ENCODE measurements at places on chromosomes 3 and 15. TPM values are rescaled to one million over a fixed set of nuclear protein-coding genes. Genes with fewer than 3 reads are reported as not detected.

DNA sequence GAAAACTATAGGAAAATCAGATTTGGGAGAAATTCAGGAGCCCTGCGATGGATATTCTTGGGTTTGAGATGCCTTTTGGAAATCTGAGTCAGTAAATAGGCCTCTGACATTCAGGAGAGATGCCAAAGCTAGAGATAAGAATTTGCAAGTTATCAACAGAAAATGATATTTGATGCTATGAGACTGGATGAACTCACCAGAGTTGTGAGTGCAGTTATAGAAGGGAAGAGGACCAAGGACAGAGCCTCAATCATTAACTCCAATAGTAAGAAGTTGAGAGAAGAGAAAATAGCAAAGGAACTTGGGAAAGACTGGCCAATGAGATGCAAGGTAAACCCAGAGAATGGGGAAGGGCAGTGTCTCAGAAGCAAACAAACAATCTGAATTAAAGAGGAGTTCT is 7.9 kb upstream of the ANO10 start:
- DNase-seq = no peak
- no peaks in the 10 kb centered on the region for H3K27me3 ChIP-seq
- H3K36me3 ChIP-seq = no peaks in the 10 kb centered on the region
- no peaks in the 10 kb centered on the region for H3K4me1 ChIP-seq

GRCh38 chr3:34782871-34783270 is 856.5 kb upstream of the ARPP21 start:
- no peaks in the 10 kb centered on the region for H3K27me3 ChIP-seq
- no peak for DNase-seq
- no peak overlapping the region for H3K27ac ChIP-seq
- H3K36me3 ChIP-seq = no peaks in the 10 kb centered on the region
- H3K4me1 ChIP-seq = no peaks in the 10 kb centered on the region

GRCh38 chr3:72810063-72810462 is 38.2 kb downstream of the SHQ1 start:
- no peaks in the 10 kb centered on the region for H3K4me1 ChIP-seq
- H3K4me3 ChIP-seq = no peak overlapping the region
- no peaks in the 10 kb centered on the region for H3K27me3 ChIP-seq
- no peak for DNase-seq
- no peaks in the 10 kb centered on the region for H3K36me3 ChIP-seq

DNA sequence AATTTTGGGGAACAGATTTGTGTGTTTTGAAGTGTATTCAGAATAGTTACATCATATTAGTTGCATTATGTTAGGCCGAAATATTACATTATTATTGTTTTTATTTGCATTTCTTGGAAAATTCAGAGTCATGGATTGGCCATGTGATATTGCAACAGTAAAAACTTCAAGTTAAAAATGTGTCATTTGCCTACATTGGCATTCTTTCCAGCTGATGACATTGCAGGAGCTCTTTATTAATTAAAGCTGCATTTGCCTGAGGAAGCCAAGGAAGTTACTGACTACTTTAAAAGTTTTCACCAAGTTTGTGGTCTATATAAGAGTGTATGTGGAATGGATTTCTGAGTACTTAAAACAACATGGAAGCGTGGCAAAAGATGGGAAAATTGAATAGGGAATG is 726.4 kb upstream of the SGO1 start:
- H3K27ac ChIP-seq = no peak overlapping the region
- no peaks in the 10 kb centered on the region for H3K4me1 ChIP-seq
- H3K27me3 ChIP-seq = no peaks in the 10 kb centered on the region
- no peak overlapping the region for H3K4me3 ChIP-seq

GRCh38 chr3:125136515-125136914 is 76.0 kb downstream of the SLC12A8 start:
- no peaks in the 10 kb centered on the region for H3K27me3 ChIP-seq
- H3K27ac ChIP-seq = no peak overlapping the region
- no peaks in the 10 kb centered on the region for H3K36me3 ChIP-seq
- H3K4me1 ChIP-seq = no peaks in the 10 kb centered on the region

- no peak overlapping the region for H3K27ac ChIP-seq
- H3K36me3 ChIP-seq = no peaks in the 10 kb centered on the region
- DNase-seq = no peak
- no peaks in the 10 kb centered on the region for H3K27me3 ChIP-seq
Observed at GRCh38 chr3:86388820-86389219, 602.1 kb downstream of the VGLL3 start.

- no peak overlapping the region for H3K4me3 ChIP-seq
- no peaks in the 10 kb centered on the region for H3K36me3 ChIP-seq
- H3K27me3 ChIP-seq = no peaks in the 10 kb centered on the region
- peak; percentile 84 for DNase-seq
- peak overlapping the region; percentile 65 for H3K27ac ChIP-seq
Observed at GRCh38 chr15:99452728-99453636, 112.8 kb upstream of the MEF2A start.

DNA sequence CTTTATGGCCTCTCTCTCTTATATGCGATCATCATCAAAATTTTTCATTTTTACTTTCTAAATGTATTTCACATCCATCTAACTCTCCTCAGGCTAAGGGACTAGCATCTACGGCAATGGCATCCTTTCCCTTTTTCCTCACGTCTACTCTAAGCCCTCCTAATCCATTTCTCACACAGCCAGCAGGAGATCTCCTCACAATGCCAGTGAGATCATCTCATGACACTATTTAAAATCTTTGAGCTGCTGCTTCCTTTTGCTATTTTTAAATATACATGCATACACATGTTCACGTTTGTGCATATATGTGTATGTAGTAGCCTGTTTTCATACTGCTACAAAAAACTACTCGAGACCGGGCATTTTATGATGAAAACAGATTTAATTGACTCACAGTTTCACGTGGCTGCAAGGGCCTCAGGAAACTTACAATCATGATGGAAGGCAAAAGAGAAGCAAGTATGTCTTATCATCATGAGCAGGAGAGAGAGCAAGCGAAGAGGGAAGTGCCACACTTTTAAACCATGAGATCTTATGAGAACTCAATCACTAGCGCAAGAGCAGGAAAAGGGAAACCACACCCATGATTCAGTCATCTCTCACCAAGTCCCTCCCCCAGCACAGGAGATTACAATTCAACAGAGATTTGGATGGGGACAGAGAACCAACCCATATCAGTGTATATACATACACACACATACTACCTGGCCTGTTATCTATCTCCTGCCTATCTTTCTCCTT is 599.2 kb upstream of the ROBO1 start:
- no peak overlapping the region for H3K4me3 ChIP-seq
- H3K36me3 ChIP-seq = no peaks in the 10 kb centered on the region
- no peak for DNase-seq
- no peak overlapping the region for H3K27ac ChIP-seq
- no peaks in the 10 kb centered on the region for H3K27me3 ChIP-seq

- H3K4me3 ChIP-seq = no peak overlapping the region
- no peak for DNase-seq
- no peak overlapping the region for H3K27ac ChIP-seq
- H3K27me3 ChIP-seq = no peaks in the 10 kb centered on the region
Observed at GRCh38 chr3:62046326-62046725, 327.0 kb downstream of the FEZF2 start.

DNA sequence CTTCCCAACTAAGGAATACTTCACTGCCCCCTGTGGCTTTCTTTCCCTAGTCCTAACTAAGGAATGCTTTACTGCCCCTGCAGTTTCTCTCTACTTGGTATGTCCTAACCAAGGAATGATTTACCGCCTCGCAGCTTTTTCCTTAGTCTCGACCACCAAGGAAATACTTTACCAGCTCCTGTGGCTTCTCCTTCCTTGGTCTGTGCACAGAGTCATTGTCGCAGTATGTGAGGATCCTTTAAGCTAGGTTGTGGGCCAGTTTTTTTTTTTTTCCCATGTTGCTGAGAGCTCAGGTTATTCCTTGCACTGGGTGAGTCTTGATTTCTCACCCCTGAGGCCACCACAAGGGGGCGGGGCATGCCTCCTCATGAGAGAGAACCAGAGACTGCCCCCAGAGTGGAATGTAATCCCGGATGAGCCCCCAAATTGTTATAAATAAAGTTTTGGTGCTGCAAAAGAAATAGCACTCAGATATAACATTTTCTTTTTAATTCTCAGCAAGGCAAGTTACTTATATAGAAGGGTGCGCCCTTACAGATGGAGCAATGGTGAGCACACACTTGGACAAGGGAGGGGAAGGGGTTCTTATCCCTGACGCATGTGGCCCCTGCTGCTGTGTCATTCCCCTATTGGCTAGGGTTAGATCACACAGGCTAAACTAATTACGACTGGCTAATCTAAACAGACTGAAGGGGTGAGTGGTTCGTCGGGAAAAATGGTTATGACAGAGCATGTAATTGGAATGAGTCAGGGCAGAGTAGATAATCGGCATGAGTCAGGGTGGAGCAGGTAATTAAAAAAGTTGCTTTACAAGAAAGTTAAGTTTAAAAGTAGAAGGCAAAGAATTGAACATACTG is 27.0 kb downstream of the NDUFB4 start:
- H3K4me3 ChIP-seq = no peak overlapping the region
- peaks cover 14% of the 10 kb centered on the region for H3K36me3 ChIP-seq
- H3K27ac ChIP-seq = no peak overlapping the region
- H3K4me1 ChIP-seq = no peaks in the 10 kb centered on the region
- H3K27me3 ChIP-seq = no peaks in the 10 kb centered on the region

DNA sequence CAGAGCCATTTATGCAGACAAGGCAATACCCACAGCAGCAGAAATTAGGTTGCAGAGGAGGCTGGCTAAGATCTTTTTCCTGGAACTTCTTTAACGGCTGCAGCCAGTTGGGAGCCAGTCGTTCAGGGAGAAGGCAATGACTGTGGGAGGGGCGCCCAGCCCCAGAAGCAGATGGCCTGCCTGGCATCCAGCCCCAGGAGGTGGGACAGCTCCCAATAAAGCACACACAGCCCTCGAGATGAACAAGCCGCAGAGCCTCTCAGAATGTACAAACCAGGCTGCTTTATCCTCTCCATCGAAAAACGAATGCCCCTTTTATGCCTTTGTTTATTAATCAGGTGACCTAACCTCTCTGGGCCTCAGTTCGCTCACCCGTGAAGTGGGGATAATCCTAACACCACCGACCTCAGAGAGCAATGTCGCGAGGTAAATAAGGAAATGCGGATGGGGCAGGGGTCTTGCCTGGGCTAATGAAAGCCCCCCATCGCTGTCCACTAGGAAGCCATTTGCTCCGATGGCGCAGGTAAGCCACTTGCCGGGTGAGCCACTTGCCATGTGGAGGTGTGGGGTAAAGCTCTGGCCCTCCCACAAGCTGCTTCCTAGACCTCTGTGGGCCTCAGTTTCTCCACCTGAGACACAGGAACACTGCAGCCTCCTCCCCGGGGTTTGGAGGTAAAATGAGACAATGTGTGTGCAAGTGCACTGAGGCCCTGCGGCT is 35.8 kb downstream of the MGLL start:
- peak overlapping the region; percentile 60 for H3K27ac ChIP-seq
- peaks cover 2% of the 10 kb centered on the region for H3K4me1 ChIP-seq
- no peak overlapping the region for H3K4me3 ChIP-seq
- H3K27me3 ChIP-seq = no peaks in the 10 kb centered on the region
- H3K36me3 ChIP-seq = no peaks in the 10 kb centered on the region

DNA sequence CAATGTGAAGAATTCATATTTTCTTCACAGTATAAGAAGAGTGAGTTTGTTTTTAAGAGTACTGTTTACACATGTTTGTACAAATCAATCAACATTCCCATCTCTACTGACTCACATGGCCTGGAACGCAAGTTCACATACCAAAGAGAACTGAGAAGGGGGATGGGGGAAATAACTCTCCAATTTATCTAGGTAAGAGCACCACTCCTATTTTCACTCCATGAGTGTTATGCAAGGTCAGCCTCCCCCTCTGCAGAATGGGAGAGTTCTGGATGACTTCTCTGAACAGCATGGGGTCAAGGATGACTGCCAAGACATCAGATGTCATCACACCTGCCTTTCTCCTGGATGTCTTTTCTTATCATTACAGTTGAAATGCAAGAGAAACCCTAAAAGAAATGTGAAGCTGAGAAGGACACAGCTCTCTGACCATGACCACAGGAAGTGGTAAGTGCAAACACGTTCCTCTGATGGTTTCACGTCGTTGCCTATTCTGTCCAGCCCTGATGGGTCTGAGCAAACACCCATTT is 95.2 kb downstream of the SEMA6D start:
- DNase-seq = no peak
- no peak overlapping the region for H3K27ac ChIP-seq
- no peaks in the 10 kb centered on the region for H3K27me3 ChIP-seq
- H3K4me1 ChIP-seq = no peaks in the 10 kb centered on the region

GRCh38 chr15:72784456-72784876 is 908 bp upstream of the ADPGK start:
- no peaks in the 10 kb centered on the region for H3K27me3 ChIP-seq
- peak overlapping the region; percentile 88 for H3K27ac ChIP-seq
- H3K4me3 ChIP-seq = peak overlapping the region; percentile 100
- peaks cover 14% of the 10 kb centered on the region for H3K4me1 ChIP-seq
- no peaks in the 10 kb centered on the region for H3K36me3 ChIP-seq

DNA sequence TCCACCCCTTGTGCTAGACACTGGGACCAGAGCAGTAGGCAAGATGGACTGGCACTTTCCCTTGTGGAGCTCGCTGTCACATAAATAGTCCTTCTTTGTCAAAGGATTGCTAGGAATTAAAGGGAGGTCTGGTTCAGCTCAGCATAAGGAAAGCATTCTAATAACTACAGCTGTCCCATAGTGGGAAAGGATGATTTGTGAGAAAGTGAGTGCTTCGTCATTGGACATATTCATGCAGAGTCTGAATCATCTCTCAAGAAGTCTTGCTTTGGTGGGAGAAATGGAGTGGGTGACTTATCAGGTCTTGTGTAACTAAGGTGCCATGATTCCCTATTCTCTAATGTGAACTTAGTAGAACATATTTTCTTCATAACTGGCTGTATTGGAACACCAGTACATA is 14.7 kb downstream of the PPARG start:
- no peak for DNase-seq
- no peaks in the 10 kb centered on the region for H3K4me1 ChIP-seq
- H3K27ac ChIP-seq = no peak overlapping the region
- H3K27me3 ChIP-seq = no peaks in the 10 kb centered on the region
- H3K36me3 ChIP-seq = no peaks in the 10 kb centered on the region
- H3K4me3 ChIP-seq = no peak overlapping the region

DNA sequence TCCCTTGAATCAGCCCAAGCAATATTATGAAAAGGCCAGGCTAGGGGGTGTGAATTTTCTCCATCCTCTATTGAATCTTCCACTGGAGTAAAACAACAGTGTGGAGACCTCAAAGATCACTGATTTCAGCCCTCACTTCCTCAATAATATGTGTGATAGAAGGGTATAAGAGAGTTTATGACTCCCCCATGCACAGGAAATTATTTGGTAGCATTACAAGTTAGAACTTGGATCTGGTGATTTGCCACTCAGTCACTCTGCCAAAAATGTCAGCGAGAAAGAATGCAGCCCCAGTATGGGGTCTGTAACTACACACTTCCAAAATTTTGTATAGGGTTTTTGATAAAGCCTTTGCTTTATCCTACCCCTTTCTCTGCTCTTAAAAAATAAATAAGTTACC is 81.0 kb upstream of the KCNMB2 start:
- H3K27ac ChIP-seq = no peak overlapping the region
- H3K36me3 ChIP-seq = no peaks in the 10 kb centered on the region
- no peak overlapping the region for H3K4me3 ChIP-seq
- no peaks in the 10 kb centered on the region for H3K27me3 ChIP-seq

GRCh38 chr15:34994925-34995324 is 6.8 kb upstream of the ZNF770 start:
- H3K36me3 ChIP-seq = no peaks in the 10 kb centered on the region
- H3K27me3 ChIP-seq = no peaks in the 10 kb centered on the region
- H3K4me1 ChIP-seq = no peaks in the 10 kb centered on the region
- no peak overlapping the region for H3K27ac ChIP-seq
- DNase-seq = no peak

Gene CIP2A
- total RNA-seq = 0.98 TPM

Gene ZNF35
- total RNA-seq = 1.6 TPM

Gene MYO5C
- total RNA-seq = 5.8 TPM

Gene HDC
- total RNA-seq = 0.47 TPM

Gene CCR2
- 0.74 TPM for total RNA-seq

Gene EPHA3
- 1.5 TPM for total RNA-seq

Gene GUCA1C
- total RNA-seq = not detected
